ENCODE measurements at places on chromosomes 6 and 20. TPM values are rescaled to one million over a fixed set of nuclear protein-coding genes. Genes with fewer than 3 reads are reported as not detected.

Gene FAXC
- 10.5 TPM for total RNA-seq

GRCh38 chr20:48795732-48796131 lies 32.1 kb downstream of the PREX1 start:
- H3K36me3 ChIP-seq: no peaks in the 10 kb centered on the region
- H3K4me3 ChIP-seq: no peak overlapping the region
- DNase-seq: no peak
- H3K27me3 ChIP-seq: no peaks in the 10 kb centered on the region
- no peak overlapping the region for H3K27ac ChIP-seq
- H3K4me1 ChIP-seq: peaks cover 21% of the 10 kb centered on the region

DNA sequence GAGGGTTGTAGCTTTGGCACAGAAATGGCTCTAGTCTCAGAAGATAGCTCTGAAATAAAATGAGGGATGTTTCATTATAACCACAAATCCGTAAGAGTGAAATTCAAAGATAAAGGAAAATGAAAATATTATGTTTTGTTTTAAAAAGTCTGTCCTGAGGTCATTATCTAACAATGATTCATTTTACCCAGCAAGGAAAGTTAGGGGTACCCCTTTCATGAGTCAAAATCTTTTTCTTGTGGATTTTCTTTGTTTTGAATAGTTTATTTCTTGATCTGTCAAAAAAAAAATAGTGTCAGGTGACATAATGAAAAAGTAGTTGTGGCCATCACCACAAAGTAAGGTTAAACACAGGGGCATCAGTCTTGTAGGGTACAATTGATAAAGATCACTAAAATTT lies 59.7 kb upstream of the MYB start:
- H3K27me3 ChIP-seq: no peaks in the 10 kb centered on the region
- DNase-seq: no peak
- no peak overlapping the region for H3K27ac ChIP-seq
- H3K36me3 ChIP-seq: no peaks in the 10 kb centered on the region

DNA sequence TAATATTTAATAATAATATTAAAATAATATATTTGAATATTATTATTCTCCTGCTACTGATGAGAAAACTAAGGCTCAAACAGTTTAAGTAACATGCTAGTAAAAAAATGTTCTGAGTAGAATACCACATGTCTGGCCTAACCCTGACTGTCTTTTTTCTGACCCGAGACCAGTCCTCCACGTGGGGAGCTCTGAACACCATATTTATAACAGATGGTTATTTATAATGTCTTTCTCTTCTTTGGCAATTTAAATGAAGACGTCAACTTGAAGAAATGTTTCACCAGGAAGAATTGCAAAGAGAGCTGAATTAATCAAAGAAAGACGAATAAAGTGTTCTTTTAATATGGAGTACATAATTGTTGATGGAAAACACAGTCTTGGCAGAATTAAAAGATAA lies 82.0 kb downstream of the SLC22A3 start:
- no peak for DNase-seq
- H3K27me3 ChIP-seq: no peaks in the 10 kb centered on the region
- peaks cover 14% of the 10 kb centered on the region for H3K4me1 ChIP-seq
- H3K27ac ChIP-seq: no peak overlapping the region
- no peaks in the 10 kb centered on the region for H3K36me3 ChIP-seq
- H3K4me3 ChIP-seq: no peak overlapping the region

DNA sequence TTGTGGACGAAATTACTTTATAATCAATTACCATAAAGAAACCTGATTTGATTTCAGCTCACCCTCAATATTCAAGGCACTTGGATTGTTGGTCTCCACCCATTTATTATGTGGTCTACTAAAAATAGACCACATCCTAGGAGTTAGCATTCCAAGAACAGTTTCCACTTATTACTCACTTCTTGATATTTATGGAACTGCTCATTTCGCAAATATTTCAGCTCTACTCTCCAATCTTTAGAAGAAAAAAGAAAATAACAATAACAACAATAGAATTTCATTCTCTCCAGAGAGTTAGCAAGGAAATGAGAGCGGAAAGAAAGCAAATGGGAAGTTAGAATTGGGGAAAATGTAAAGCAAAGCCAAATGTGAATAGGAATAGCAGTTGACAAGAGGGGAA lies 26.2 kb upstream of the HDAC2 start:
- H3K27me3 ChIP-seq: no peaks in the 10 kb centered on the region
- no peak for DNase-seq
- H3K27ac ChIP-seq: no peak overlapping the region
- no peaks in the 10 kb centered on the region for H3K36me3 ChIP-seq
- 0 out of 2 replicates have a peak, but pooled peaks cover 8% of the 10 kb centered on the region for H3K4me1 ChIP-seq
- no peak overlapping the region for H3K4me3 ChIP-seq
